ENCODE measurements at places on chromosomes 2 and 18.
A peak's percentile ranks its signal among the peaks of the same experiment; 100 is the strongest.

DNA sequence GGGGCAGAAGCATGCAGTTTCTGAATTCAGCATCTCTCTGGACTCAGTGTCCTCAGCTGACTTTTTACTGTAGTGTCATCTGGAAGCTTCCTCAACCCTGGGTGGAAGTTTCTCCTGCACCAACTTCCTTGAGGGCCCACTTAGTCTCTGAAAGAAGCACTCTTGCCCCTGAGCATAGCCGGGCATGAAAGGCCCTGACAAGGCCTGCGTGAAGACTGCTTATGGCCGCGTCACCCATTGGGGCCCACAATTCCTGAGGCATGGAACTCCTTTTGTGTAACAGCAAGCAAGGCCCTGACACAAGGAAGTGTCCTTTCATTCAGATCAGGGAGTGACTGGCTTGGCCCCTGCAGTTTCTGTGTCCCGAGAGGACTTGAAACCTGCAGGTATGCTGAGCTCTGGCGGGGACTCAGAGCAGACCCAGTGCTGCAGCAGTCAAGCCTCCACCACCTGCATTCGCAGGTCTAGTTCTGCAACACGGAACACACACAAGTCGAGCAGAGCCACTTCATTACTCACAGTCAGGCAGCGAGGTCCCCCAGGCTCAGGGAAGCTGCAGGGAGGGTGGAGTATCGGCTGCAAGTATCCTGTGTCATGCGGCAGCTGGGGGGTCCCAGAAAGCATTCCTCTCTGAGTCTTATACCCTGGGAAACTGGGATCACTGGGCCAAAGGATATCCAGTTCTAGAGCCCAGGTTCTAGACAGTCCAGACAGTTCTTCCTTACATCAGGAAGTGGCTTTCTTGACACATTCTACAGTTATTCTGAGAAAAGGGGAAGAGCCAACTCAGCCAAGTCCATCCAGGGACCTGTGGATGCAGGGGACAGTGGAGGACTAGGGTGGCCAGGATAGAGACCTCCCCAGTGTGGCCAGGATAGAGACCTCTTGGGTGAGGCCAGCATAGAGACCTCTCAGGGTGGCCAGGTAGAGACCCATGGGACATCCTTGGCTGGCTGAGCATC, 35.6 kb upstream of the PRLH start:
- DNase-seq: no peak

GRCh38 chr2:105834931-105835330, 90.2 kb downstream of the NCK2 start:
- no peak for DNase-seq

GRCh38 chr18:34370704-34371395, 146.1 kb upstream of the NOL4 start:
- DNase-seq: no peak

- no peak for DNase-seq
Observed at GRCh38 chr18:45801416-45802004, 24.0 kb upstream of the SIGLEC15 start.

DNA sequence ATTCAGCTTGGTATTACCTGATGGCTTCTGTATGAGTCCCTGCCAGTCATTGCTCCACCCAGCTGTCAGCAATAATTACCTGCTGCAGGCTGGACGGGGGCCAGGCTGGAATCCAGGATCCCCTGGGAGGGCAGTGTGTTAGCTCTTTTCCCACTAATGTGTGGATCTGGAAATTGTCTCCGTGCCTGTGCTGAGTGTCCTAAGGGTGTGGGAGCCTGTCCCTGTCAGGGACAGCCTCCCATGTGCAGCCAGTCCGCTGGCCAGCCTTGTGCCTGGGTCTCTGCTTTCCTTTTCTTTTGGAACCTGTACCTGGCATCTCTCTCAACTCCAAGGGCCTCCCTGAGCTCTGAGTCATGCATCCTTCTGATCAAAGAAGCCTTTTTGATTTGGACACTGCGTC, 107.2 kb upstream of the SPRED2 start:
- DNase-seq: no peak

- DNase-seq: no peak
Observed at GRCh38 chr18:48997681-48997984, 46.9 kb upstream of the SMAD7 start.

DNA sequence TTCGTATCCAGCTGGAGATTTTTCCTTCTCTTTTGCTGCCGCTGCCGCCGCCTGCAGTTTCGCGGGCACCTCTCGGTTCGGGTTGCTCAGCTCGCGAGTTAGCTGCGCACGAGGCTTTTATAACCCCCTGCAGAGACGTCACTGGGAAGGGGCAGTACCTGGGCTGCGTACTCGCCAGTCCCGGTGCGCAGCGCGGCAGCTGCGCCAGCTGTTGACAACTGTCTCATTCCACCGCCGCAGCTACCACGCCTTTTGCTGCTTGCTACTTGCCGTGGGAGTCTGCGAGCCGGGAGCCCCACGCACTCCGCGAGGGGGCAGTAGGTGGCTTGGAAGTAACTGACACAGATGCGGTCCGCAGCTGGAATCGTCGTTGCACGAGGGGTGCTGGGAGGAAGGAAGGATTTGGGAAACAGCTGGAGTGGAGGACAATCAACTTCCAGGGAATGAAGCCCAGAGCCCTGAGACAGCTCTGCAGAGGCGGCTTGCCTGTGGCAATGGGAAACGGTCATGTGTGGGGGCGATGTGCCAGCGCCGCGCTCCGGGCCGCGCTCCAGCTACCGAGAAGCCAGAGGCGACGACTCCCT, at the start of gene TACR1:
TACR1 (minus strand) TSS at position 93 of the 584 bp plus-strand sequence. CDS start 586 bp downstream, outside the sequence.
- peak; percentile 8 for DNase-seq

- no peak for DNase-seq
Observed at GRCh38 chr2:219443697-219444023, 9.0 kb downstream of the SPEG start.

DNA sequence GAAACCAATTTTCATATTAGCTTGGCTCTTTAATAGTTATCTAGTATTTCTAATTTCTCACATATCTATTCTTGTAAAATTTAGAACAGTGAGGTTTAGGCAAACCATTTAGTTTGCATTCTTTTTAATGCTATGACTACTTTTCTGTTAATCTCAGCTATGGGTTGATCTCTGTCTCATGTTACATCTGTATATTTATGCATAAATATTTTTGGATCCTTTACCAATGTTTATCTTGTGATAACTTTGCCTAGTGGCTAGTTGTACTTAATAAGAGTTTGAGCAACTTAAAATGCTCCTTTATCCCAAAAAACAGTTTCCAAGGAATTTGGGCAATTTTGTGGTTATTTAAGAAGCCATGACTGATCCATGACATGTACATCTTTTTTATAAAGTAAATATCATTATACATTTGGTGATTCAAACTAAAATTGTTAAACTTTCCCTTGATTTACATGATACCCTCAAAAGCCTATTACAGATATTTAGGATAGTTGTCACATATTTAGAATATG, 86.3 kb downstream of the R3HDM1 start:
- no peak for DNase-seq
